Foreskin fibroblast (primary cell): ENCODE measurements at places on chromosomes 2 and 18.

- no peak for DNase-seq
These were observed 613.2 kb upstream of the ACVR2A start for GRCh38 chr2:147231607-147232006.

DNA sequence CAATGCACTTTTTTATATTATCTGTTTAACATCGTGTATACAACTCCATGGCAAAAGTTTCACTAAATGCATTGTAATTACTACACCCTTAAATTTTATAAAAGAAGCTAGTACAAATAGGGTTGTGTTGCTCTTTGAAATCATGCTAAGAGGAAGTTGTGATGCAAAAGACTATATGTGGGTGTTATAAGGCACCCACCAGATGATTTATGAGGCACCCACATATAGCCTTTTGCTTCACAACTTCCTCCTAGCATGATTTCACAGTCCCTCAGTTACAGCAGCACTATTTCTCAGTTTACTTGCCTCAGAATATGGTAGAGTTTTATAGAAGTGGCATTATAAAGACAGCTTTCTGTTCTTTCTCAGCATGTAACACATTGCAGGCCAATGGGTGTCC, 277.3 kb upstream of the DOK6 start:
- no peak for DNase-seq

DNA sequence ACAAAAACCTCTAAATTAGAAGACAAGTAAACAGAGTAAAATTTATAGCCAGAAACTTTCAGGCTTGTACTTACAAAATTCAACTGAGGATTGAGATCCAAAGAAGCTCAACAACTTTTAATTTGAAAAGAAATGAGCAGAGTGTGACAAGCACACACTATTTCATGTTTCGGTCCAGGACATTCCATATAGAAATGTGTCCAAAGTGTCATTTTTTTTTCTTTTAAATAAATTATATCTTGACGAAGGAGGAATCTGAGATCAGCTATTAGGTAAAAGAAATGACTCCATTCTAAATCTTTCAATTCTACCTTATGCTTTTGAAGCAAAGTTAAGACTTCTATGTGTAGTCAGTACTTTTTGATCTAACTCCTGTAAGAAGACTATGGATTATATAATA, 4.6 kb downstream of the FN1 start:
- DNase-seq = no peak

GRCh38 chr2:234569776-234570430, 73.0 kb upstream of the ARL4C start:
- DNase-seq = no peak

- peak; percentile 27 for DNase-seq
These were observed 77.3 kb upstream of the RPL31 start for GRCh38 chr2:100924520-100925451.

DNA sequence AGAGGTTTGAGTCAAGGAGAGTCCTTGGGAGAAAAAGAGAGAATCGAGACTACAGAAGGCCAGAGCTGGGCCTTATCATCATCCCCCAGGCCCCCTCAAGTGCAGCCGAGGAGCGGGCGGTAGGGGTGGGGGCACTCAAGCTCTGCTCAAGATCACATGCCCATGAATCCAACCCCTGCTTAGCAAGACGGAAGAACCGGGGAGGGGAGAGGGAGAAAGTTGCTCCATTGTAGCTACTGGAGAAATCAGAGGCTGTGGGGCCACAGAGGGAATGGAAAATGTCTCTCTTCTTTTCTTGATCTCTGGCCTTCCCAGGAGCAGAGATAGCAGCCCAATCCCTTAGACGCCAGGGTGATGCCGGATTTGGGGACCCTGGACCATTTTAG, 14.6 kb downstream of the SLC4A3 start:
- DNase-seq = no peak
